Stimulated activated CD8-positive, alpha-beta memory T cell treated with anti-CD3 and anti-CD28 coated beads, Interleukin-7, amount 100 ng/mL, for 1 hour (primary cell): ENCODE measurements at places on chromosomes 11 and 22.

GRCh38 chr11:15053191-15053685 is 20.2 kb upstream of the CALCB start:
- DNase-seq: no peak

DNA sequence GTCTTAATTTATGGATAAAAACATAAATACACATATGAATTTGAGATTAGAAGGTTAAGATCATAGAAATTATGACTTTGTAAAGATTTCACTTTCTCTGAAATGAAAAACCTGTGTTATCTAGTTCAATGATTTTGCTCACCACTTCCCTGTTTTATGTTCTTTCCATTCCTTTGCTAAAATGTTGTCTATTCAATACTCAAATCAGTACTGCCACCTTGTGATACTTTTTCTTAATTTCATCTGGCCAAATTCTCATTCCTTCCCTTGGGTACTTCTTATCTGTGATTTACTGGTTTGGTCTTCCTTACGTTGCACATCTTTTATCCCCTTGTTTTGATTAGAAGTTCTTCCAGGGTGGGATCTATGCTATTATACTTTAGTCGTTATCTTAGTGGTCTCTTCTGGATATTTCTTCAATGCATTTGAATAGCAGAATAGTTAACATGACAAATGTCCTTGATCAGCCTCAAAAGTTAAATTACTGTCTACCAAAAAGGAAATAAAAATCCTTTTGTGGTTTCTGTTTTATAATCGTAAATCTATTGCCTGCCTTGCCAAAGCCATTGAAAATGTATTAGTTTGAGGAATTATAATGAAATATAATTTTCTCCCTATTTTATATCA is 197.0 kb downstream of the PGR start:
- DNase-seq: no peak

DNA sequence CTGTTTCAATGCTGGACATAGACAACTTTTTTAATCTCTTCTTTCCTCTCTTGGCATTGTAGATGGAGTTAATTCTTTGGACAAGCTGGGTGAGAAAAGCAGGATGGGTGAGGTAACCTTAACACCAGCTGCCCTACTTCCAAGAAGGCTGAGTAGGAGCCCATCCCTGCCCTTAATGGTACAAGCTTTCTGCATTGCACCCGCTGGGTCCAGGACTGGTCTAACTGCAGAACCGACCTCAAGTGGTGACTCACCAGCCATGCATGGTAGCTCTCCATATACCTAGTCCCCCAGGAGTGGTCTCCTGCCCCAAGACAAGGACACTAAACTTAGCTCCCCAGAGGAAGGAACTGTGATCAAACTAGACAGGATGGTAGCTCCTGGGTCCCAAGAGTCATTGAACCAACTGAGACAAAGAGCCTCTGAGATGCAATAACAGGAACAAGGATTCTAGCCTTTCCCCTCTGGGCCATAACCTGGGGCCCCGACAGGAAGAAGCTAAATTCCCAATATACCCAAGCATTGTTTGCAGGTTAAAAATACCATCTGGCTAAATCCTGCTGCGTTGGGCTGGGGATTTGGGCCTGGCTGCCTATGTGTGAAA is 32.1 kb downstream of the RPL27A start:
- DNase-seq: no peak

GRCh38 chr11:35152575-35152974 is 13.6 kb downstream of the CD44 start:
- no peak for DNase-seq

GRCh38 chr11:75429902-75430713 is 2.9 kb downstream of the KLHL35 start:
- peak; percentile 14 for DNase-seq

- no peak for DNase-seq
These were observed 15.0 kb downstream of the POGLUT3 start for GRCh38 chr11:108483163-108483562.

DNA sequence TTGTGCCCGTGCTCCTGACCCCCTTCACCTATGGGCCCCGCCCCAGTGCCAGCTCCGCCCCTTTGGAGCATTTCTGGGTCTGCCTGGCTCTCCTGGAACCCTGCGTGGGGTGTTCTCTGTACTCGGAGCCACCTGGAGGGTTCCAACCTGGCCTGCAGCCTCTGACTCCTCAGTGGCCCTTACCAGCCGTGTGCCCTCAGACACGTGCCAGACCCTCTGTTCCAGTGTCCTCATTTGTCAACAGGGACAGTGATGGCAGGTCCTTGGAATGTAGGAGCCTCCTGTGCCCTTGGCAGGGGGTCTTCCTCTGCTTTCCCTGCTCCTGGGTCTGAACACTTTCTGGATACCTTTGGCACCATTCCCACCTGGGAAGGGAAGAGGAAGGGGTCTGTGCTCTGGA is 96.4 kb downstream of the CACNA1I start:
- no peak for DNase-seq

- DNase-seq: no peak
These were observed 5.4 kb downstream of the TBC1D10C start for GRCh38 chr11:67409261-67409666.

GRCh38 chr11:66111158-66111557 is 41.1 kb downstream of the PACS1 start:
- DNase-seq: no peak

DNA sequence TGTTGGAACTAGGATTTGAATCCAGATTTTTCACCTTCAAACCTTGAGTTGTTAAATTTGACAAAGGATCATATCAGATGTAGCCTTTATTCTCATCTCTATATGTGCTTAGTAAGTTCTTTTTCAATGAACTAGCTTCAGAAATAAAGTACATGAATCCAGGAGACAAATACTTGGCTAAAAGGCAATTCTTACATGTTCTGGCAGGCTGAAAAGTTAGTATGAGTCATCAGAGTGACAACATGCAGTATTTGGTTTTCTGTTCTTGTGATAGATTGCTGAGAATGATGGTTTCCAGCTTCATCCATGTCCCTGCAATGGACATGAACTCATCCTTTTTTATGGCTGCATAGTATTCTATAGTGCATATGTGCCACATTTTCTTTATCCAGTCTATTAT is 40.4 kb downstream of the BBOX1 start:
- DNase-seq: no peak

GRCh38 chr11:133508468-133508867 is 23.8 kb downstream of the OPCML start:
- DNase-seq: no peak

DNA sequence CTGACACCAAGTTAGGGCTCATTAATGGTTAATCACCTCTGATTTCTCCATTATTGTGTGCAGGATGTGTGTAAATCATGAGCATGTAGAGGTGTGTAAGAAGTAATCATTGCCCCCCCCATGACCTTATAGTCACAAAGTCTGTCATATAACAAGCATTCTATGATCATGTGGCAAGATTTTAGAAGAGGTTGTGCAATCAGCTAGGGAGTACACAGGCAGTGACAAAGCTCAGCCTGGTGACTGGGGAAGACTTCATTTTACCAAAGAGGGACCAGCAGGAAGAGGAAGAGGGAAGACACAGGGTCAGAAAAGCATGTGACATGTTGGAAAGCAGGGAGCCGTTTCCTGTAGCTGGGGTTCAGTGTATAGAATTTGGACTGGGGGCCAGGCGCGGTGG is 176.5 kb upstream of the LARGE1 start:
- DNase-seq: no peak

DNA sequence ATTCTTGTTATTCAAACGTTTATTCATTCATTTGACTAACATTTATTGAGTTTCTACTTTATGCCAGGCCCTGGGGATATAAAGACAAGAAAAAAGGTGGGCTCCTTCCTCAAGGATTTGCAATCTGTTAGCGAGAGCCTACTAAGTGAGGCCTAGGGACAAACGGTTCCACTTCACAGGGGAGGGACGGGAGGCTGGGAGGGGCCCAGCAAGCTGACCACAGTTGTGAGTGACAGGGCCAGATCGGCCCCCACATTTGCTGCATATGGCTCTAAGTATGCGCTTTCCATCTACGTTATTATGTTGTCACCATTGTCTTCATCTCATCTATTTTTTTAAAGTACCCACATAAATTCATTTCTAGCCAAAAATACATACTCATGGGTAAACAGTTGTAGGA is 271.1 kb downstream of the BUD13 start:
- no peak for DNase-seq

- DNase-seq: no peak
These were observed 285.1 kb downstream of the TBC1D22A start for GRCh38 chr22:47047321-47048122.

DNA sequence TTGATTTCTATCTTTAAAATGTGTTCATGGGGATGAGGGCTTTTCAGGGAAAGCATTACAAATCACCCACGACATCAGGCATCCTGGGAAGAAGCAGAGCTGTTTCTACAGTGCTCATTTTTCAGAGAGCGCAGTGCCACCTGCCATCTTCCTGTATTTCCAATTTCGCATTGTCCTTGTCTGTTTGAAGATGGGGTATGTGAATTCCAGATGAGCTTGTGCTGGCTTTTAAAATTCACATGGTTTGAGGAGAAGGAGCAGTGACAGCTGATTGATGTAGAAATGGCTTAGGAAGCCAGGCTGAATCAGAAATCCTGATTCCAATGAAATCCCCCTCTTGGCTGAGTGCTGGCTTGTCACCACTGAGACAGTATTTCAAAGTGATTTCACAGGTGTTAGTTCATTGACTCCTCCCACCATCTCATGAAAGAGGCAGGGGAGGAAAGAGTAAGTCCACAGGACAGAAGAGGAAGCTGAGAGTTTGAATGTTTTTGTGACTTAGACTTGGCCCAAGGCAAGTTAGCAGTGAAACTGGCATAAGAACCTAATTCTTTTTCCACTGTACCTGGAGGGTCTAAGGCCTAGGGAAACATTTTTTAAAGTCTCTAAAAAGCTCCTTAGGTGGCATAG is 344.6 kb upstream of the C11orf87 start:
- no peak for DNase-seq

GRCh38 chr22:47575291-47575690 is 812.8 kb downstream of the TBC1D22A start:
- DNase-seq: no peak

DNA sequence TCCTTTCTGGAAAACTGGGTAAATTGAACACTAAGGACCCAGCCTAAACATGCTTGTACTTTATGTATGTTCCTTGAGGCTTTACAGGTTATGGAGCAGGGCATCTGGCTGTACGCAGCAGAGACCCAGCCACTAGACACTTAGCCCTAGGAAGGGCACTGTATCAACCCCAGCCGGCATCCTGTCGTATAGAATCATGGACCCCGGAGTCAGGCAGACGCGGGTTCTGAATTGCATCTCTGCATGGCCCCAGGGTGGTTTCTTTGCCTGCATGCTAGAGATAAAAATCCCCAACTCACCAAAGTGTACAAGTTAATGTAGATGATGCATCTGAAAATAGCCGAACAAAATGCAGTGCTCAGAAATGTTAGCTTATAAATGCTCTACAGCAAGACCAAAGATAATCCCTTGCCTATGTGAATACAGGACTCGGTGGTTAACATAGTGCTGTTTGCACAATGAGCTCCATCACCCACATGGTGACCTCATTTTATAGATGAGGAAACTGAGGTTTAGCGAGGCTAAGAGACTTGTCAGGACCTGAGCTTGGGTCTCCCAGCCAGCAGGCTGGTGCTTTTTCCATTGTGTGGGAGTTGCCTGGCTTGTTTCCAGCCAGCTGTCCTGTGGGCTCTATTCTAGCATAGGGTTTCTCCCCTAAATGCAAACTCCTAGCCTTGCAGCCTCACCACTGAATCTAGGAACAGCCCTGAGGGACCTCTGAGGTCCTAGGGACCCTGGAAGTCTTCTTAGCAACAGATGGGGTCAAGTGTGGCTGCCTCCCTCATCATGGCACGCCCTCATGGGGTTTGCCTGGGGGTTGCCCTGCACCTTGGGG is 7.3 kb downstream of the CD6 start:
- peak; percentile 23 for DNase-seq

GRCh38 chr11:33333816-33334215 is 76.6 kb downstream of the HIPK3 start:
- no peak for DNase-seq

DNA sequence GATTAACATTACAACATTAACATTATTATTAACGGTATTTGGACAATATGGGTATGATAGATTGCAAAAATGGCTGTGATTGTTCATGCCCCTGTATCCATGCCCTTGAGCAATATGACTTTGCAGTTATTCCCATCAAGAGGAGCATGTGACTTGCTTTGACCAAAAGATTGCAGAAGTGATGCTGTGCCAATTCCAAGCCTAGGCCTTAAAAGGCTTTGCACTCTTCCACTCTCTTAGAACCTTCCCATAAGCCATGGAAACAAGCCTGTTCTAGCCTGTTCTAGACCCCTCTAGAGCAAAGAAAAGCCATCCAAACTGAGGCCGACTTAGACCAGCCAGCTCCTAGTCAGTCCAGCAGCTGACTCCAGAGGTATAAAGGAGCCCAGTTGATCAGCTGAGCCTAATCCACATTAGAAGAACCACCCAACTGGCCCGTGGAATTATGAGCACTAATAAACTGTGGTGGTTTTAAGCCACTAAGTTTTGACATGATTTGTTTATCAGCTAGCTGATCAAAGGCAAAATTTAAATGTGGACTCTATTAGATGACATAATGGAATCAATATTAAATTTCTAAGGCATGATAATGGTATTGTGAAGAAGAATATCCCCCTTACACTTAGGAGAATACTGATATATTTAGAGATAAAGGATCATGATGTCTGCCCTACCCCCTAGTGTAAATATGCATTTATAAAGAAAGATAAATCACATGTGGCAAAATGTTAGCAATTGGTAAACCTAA is 28.6 kb downstream of the RAB30 start:
- no peak for DNase-seq

DNA sequence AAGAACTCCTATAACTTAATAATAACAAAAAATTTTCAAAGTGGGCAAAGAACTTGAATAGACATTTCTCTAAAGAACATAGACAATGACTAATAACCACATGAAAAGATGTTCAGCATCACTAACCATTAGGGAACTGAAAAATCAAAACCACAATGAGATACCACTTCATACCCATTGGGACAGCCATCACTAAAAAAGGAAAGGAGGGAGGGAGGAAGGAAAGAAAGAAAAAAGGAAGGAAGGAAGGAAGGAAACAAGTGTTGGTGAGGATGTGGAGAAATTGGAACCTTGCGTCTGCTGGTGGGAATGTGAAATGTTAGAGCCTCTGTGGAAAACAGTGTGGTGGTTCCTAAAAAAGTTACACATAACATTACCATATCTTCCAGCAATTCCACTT is 55.8 kb downstream of the MS4A13 start:
- DNase-seq: no peak

GRCh38 chr22:39453765-39454378 is 2.9 kb upstream of the MGAT3 start:
- DNase-seq: no peak

DNA sequence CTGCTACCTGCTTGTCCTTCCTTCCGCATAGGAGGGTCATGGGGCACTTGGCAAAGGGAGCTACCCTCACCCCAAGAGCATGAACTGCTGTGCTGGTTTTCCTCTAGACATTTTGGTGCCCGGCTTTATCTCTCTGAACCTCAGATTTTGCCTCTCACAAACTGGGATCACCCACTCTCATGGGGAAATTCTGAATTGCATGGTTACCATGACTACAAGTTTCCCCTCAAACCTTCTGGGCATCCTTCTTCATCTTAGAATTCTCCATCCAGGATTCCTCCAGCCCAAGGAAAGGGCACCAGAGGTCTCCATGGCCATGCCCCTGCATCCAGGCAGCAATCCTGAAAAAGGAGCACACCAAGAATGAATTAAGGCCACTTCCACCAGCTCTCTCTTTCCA is 180.1 kb upstream of the NECTIN1 start:
- no peak for DNase-seq
